AG20443 (cell line): ENCODE measurements at places on chromosomes 2 and 18.
A peak's percentile ranks its signal among the peaks of the same experiment; 100 is the strongest.

DNA sequence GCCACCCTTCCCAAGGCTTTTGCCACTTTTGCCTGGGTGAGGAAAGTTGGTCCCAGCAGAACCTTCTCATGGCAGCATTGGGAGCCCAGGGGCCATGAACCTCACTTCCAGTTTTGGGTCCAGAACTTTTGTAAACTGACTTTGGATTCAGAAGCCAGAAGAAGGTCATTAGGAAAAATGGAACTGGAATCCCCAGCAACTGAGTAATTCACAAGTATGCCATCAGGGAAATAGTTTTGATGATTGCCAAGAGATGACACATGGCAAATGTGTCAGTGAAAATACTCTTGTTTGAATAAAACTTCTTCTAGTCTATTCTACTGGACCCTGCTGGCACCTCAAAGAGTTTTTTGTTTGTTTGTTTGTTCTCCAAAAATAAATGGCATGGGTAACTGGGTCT lies 203.7 kb downstream of the SETBP1 start:
- peak; percentile 55 for DNase-seq

DNA sequence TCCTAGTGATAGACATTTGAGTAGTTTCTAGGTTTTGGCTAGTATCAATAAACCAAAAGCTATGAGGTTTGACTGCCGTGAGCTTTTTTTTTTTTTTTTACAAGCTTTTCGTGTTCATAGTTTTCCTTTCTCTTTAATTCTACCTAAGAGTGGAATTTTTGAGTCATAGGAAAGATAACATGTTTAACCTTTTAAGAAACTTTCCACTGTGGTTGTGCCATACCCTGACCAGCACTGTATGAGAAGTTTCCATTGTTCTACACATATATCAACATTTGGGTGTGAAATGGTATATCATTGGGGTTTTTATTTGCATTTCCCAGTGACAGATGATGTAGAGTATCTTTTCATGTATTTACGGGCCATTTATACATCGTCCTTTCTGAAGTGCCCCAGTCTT lies 31.7 kb downstream of the UBE2F start:
- no peak for DNase-seq

- DNase-seq = peak; percentile 82
These were observed at the start of gene GALNT1 for GRCh38 chr18:35581546-35581897. Gene GALNT1, plus strand, starts transcription at chr18:35581740. Its CDS starts 72,923 bp downstream, at chr18:35654663.

DNA sequence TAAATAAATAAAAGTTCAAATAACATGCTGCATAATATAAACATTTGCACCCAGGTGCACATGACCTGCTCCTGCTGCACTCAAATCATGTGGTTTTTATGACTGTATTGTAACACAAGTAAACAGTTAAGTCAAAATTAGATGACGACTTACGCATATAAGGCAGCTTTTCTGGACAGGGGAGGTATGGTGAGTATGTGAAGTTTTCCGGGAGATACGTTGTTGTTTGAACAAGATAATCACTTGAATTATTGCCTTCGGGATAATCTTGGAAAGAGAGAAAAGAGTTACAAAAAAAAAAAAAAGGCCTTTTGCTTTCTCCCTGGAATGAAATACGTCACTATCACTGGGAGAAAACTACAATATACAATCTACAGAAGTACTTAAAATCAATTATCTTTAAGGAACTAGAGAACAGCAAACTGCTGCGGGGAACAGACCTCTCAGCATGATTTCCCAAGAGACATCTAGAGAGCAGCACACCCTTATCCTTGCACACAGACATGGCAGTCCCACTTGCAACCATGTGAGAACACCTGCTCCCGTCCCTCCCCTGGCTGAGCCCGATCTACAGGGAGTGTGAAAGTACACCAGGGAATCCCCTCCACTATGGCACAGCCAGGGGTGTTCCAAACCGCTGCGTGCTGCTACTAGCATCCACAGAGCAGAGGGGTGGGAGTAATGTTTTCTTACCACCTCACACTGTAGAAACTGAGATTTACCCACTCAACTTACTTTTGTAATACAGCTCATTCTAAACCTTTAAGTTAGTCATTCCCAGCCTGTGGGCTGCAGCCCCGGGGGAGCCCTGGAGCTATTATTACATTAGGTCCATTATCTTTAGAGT lies 26.3 kb downstream of the B4GALT6 start:
- no peak for DNase-seq

GRCh38 chr2:73987948-73988700 lies 3.4 kb downstream of the TET3 start:
- no peak for DNase-seq

DNA sequence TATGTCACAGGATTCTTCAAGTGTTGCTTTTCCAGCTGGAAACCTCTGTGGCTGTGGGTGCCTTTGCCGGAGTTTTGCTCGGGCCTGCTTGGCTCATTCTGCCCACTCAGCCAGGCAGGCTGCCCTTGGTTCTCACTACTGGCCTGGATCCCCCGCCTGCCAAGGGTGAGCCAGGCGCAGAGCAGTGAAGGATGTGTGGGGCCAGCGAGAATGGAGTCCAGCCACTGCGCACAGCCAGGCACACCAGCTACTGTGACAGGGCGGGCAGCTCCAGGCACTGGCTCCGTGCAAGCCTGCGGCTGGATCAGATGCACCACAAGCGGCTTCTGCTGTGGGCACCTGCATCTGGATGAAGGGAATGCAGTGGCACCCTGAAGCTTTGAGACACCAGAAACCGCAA lies 257.1 kb downstream of the RPRM start:
- no peak for DNase-seq

- DNase-seq = no peak
These were observed 379.9 kb upstream of the DSEL start for GRCh38 chr18:67896451-67896850.

- DNase-seq = no peak
These were observed 2.7 kb upstream of the PPP4R1 start for GRCh38 chr18:9617006-9617542.

DNA sequence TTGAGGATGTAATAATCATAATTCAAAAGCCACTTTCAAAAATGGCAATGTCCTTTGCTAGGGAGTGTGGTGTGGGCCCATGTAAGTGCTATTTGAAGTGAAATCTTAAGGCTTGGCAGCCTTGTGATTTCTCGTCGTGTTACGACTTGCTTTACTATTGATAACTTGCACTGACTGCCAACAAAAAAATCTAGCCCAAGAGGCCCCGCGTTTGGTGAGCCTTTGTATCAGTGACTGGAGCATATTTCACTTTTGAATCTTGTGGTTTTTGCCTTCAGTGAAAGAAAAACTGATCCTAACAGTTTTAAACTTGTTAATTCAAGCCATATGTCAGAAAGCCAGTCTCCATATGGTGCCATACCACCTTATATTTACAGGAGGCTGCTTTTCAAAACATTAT lies 248.0 kb downstream of the TMEM182 start:
- DNase-seq = no peak

- no peak for DNase-seq
These were observed 1.1 kb downstream of the PREB start for GRCh38 chr2:27133195-27133875.

- DNase-seq = no peak
These were observed 19.6 kb upstream of the DNAH7 start for GRCh38 chr2:196088203-196088602.

GRCh38 chr2:134491022-134491421 lies 227.8 kb downstream of the TMEM163 start:
- DNase-seq = no peak

DNA sequence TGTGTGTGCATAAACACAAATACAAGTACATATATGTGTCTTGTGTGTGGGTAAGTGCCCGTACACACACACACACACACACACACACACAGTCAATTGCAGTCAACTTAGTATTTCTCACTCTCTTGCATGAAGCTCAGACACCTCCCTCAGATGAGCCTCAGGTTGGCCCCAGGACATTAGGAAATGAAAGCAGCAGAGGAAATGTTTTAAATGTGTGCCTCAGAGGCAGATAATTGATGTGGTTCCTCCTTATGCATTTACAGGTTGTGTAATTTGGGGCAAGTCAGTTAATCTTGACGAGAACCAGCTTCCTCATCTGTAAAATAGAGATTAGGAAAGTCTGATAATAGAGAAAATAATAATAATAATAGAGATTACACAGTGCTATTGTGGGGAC lies 814.0 kb upstream of the ID2 start:
- DNase-seq = no peak

GRCh38 chr18:77571743-77572142 lies 322.1 kb downstream of the GALR1 start:
- DNase-seq = no peak

GRCh38 chr2:104332731-104333130 lies 521.2 kb upstream of the POU3F3 start:
- no peak for DNase-seq

GRCh38 chr18:57025540-57025939 lies 121.3 kb upstream of the BOD1L2 start:
- DNase-seq = no peak

DNA sequence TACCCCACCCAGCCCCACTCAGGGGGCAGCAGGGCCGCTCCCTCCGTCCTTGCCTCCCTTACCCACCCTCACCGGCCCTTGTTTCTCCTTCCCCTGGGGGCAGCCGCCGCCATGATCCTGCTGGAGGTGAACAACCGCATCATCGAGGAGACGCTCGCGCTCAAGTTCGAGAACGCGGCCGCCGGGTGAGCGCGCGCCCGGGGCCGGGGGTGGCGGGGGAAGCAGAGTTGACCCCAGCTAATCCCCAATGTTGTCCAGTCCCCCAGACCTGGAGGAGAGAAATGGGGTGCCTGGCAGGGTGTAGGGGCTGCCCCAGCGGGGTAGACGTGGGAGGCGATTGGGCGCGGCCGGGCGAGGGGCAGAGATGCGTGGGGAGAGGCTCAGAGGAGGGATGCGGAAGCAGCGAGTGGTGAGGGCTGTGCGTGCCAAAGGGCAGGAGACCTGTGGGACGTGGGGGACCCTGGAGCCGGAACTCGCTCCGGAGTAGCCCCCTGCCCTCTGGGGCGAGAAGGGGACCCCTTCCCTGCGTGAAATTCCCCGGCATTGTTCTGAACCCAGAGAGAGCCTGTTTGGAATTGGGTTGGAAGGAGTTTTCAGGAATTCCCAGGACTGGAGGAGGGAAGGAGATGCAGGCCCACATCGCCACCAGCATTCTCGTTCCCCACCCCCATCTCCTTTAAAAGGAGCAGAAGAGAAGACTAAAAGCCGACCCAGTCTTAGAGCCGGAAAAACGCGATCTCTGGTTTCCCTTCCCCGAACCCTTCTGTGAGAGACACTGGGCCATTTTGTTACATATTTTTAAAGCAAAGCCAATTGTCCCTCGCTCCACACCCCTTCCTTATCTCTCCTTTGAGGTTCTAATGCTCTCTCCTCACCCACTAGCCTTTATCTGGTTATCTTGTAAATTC lies 625 bp downstream of the ARPC2 start:
- DNase-seq = peak; percentile 61

- DNase-seq = peak; percentile 24
These were observed 57.6 kb downstream of the KCNG2 start for GRCh38 chr18:79855147-79855933.

DNA sequence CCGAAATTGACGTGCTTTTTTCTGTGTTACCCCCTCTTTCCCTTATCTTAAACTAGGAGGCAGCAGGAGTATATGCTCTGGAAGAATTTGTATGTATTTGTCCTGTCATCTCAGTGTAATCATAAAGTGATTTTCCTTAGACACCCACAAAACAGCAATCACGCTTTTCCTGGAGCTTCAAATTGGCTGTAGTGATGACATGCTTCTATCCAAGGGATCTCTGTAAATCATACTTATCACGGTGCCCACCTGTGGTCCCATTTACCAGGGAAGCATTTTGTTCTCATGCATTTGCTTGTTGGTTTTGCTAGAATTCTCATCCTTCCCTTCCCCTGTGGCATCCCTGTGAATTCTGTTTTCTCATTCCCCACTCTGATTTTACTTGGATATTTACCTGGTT lies 220.8 kb upstream of the THUMPD2 start:
- no peak for DNase-seq

GRCh38 chr18:25239581-25240419 lies 112.2 kb downstream of the ZNF521 start:
- no peak for DNase-seq

DNA sequence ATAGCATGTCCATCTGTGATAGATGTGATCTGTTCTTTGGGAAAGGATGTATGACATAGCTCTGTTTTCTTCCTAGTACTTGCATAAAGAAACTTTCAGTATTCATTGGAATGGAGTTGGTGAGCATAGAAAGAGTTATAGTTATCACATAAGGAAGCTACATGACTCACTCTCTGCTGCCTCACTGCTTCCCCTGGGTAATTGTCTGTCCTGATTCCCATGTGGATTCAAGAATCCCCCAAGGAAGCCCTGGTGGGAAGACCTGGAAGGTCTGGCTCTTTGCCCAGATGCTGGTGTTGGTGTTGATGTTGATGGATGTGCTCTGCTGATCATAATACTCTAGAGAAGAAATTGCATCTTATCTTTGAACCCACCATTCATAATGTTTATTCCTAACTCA lies 60.6 kb downstream of the PTPN4 start:
- peak; percentile 36 for DNase-seq

DNA sequence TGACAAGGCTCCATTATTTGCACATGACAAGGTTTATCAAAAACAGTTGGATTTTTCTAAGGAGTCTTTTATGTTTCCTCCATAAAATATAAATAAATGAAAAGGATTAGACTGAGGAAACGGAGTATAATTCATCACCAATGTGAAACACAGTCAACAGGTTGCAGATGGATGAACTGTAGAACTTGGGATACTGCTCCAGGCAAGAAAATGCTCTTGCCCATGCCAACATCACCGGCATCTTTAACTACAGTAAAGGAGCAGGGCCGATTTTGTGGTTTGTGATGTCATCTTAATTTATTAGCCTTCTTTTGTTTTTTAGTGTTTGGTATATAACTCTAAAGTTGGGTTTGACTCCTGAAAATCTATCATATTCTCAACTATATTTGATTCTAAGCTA lies 577.3 kb downstream of the EPHA4 start:
- DNase-seq = no peak

- DNase-seq = no peak
These were observed 5.8 kb downstream of the SCTR start for GRCh38 chr2:119518401-119519056.

DNA sequence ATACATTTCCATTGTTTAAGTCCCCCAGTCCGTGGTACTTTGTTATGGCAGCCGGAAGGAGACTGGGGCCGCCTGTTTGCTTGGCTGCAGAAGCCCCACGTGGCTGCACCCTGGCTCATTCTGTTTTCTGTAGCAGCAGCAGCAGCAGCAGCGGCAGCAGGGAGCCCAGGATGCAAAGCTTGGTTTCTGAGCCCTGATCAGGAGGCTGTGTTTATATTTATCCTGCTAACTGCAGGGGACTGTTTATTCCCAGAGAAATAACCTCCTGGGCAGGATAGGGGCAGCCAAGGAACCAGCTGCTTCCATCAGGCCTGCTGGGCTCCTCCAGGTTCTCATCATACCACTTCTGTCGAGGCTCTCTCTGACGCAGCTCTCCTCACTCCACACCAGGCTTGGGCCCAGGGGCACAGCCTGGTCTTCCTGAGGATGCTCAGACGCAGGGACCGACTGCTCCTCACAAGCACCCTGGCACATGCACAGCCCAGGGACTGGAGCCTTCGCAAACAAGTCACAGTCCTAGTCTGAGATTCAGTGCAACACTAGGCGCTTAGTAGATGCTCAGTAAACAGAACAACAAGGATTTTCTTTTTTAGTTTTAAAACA lies 139.0 kb downstream of the MSH2 start:
- DNase-seq = no peak
